Calu3 (cell line): ENCODE measurements at places on chromosomes 4 and X.

DNA sequence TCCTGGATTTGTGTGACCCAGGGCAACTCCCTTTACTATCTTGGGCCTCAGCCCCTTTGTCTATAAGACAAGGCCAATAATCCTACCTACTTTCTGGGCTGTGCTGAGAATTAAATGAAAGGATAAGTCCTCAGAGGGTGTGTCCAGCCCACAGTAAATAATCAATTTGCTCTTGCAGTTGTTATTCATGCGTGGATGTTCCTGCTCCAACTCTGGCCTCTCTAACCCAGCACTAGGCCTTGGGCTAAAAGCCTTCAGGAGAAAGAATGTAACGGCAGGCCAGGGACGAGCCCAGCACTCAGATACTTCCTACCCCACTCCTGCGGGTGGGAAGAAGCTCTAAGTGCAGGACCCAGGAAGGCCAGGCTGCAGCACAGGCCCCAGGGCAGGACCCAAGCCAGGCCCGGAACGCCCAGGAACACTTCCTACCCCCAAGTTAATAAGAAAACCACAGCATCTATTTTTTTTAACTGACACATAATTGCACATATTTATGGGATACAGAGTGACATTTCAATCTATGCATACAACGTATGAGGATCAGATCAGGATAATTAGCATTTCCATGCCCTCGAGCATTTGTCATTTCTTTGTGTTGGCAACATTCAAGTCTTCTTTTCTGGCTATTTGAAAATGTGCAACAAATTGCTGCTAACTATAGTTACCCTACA, 179.6 kb upstream of the RBPJ start:
- DNase-seq = no peak

DNA sequence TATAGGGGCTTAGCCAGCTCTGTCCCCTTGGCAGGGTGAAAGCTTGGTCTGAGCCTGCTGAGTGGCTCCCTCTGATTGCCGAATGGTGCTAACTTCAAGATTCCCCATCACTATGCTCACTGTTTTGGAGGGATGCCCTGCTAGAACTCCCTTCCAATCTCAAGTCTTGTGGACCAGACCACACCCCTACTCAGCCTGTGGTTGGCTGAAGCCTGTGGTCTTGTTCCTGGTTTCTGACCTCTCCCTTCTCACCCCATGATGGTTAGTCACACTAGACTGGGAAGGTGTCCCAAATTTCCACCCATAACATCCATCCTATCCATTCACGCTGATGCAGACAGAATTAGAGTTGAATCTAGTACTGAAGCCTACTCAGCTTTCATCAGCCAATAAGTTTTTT, 184.7 kb upstream of the NDP start:
- DNase-seq = no peak

- peak; percentile 35 for DNase-seq
These were observed 552 bp downstream of the NKRF start for GRCh38 chrX:119605464-119606279.

GRCh38 chr4:153243468-153243867, 39.2 kb downstream of the TRIM2 start:
- DNase-seq = no peak

- no peak for DNase-seq
These were observed 83.1 kb upstream of the VCX start for GRCh38 chrX:7759830-7760229.

DNA sequence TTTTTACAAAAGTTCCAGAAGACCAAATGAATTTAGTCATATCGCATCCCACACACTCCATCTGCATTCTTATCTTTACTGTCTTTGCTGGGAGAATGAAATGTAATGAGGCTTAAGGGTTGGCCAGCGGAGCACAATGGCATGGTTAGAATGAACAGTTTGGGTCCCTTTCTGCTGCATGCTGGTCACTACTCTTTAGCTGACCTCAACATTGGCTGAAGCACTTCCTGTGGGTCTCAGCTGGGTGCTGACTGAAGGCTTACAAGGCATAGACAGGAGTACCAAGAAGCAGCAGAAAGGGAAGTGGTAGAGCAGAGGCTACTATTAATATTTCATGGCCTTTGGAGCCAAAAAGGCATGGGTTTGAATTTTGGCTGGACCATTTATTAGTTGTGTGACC, 159.4 kb upstream of the GPC4 start:
- no peak for DNase-seq

DNA sequence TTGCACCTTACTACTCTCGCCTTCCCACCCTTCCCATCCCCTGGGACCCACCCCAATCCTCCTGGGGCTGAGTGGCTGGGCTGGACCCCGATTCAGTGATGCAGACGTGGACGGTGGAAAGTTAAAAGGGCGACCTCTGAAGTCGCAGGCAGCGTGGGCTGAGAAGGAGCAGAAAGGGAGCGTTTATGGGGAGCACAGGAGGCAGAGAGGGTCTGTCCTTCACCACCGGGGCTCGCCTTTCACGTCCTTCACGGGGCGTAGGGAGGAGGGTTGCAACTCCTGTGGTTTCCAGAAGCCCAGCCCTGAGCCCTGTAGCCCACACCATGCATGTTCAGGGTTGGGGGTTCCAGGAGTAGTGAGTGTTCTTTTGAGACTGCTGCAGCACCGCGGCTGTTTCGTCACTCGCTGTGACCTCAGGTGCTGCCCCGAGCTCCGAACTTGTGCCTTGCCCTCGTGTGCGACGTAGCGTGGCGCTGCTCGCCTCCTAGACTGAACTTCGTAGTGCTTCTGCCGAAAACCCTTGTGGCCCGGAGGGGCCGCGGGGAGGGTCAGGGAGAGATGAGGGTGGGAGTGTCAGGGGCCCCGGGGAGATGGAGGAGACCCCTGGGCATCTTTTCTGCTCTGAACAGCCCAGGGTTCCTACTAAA, 1.6 kb downstream of the NHS start:
- DNase-seq = peak; percentile 17

DNA sequence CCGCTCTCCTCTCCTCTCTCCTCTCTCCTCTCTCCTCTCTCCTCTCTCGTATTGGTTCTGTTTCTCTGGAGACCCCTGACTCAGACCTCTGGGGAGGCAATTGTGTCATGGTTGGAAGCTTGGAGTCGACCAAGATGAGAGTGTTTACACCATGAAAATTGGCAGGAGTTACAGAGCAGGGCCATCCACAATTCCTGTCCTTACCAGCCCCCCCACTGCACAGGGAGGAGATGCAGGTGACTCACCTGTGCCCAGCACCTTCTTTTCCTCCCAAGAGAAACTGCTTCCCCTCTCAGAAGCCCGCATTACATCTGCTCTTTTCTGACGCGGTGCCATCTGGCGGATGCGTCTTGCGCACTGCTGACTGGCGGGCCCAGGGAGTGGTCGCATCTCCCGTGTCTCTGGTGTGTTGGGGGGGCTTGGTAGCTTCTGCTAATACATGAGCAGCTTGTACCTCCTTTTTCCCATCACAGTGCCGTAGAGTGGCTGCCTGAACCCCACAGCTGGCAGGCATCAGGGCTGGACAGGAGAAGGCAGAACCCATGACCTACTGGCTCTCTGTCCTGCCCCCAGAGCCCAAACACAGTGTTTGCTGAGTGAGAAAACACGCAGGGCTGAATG, 31.4 kb upstream of the GPR78 start:
- no peak for DNase-seq

- DNase-seq = peak; percentile 70
These were observed 24.9 kb downstream of the SH3BP2 start for GRCh38 chr4:2817701-2818350.

DNA sequence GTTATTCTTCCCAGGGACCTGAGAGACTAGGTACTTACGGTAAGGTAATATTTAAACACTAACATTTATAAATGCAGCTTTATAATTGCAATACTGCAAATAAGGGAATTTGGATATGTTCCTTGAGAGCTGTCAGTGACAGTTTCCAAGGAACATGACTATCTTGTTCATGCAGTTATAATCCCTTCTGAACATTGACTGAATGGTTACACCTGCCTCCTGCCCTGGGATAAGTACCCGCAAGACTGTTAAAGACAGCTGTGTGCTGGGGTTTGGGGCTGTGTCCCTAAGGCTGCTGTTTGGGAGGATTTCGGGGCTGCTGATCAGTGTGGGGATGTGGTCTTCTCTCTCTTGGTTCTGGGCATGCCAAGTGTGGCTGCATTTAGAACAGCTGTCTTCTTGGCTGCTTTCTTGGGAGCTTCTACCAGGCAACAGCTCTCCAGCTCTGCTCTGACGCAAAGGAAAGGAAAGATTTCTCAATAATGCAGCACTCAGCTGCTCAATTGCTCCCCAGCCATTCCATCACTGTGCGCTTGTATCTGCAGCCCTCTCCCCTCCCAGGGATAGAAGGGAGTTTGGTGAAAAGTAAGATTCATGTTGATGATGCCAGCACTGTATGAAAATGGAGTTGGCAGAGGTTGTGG, 298.8 kb upstream of the TAPT1 start:
- DNase-seq = no peak

DNA sequence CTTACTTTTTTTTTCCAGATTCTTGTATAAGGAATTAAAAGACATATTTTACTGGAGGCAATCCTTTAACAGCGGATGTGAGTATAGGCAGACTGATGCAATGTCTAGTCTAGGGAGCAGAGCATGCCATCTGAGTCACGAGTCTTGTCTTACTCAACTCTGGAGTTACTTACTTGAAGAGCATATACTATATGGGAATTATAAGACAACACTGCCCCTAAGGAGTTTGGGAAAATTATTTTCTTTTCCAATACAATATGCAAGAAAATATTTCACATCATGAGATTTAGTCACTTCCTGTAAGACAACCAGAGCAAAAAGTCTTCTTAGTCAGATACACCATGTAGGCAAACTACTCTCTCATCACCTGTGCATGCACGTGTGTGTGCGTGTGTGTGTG, 537.3 kb upstream of the FTHL17 start:
- DNase-seq = no peak

DNA sequence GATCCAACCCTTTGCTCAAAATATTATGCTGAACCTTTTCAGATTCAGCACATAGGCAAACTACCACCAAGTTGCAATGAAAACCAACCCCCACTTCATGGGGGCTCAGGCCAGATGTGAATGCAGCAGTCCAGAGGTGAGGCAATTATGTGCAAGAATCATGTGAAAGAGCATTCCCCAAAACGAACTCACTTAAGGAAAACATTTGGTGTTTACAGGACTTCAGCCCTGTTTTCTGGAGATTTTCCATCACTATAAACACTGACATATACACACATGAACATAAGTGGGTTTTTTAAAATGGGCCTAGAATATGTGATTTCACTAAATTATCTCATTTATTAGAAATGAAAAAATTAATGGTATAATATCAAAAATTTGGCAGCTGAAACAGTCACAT, 31.5 kb downstream of the BMP3 start:
- no peak for DNase-seq

DNA sequence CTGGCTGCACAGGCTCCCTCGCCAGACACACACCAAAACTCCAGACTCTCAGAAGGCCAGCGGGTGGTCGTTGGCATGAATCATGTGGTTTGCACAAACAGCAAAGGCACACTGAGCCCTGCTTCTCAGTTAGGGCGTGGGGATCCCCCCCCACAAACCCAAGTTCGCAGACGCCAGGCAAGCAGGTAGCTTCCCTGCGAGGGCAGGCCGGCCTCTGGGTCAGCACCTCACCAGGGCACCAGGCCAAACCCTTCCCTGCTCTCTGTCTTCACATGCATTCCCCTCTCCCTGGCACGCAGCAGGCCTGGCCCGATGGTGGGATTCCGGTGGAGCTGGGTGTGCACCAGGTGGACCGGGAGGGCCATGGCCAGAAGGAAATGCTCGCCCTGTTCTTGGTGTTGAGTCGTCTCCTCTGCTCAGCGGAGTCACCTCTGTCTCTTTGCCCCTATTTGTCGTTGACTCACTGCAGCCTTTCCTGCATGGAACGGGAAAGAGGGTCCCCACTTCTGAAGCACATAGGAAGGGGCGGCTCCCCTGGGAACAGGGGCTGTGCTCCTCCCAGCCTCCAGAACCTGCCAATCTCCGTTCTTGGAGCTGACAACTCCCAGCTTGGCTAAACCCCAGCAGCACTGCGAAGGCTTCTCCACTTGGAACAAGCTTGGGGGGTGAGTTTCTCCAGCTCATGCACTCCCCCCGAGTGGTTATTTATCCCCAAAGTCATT, 51.4 kb downstream of the SORCS2 start:
- DNase-seq = no peak

GRCh38 chr4:177182166-177182565, 127.5 kb upstream of the NEIL3 start:
- no peak for DNase-seq

- DNase-seq = no peak
These were observed 17.2 kb upstream of the MRPL1 start for GRCh38 chr4:77845400-77845799.

GRCh38 chrX:151765026-151765425, 30.5 kb downstream of the CNGA2 start:
- no peak for DNase-seq
